Activated T-cell treated with anti-CD3 and anti-CD28 coated beads, Interleukin-2, amount 50 U/mL, for 72 hours (primary cell): ENCODE measurements at places on chromosomes 16 and 17. TPM values are rescaled to one million over a fixed set of nuclear protein-coding genes. Genes with fewer than 3 reads are reported as not detected.

E4F1 gene
- 24.3 TPM for total RNA-seq

- DNase-seq, result no peak
Measured at GRCh38 chr17:78613416-78613815, 36.2 kb upstream of the DNAH17 start.

- DNase-seq, result no peak
Measured at GRCh38 chr16:2162676-2163118, 7.1 kb downstream of the TRAF7 start.

- peak; percentile 43 for DNase-seq
Measured at GRCh38 chr17:82097184-82097918, 685 bp downstream of the FASN start.
